Substantia nigra (tissue), 51 donors: ENCODE measurements at places on chromosomes 7 and 10.

- DNase-seq: no peak
These were observed 46.0 kb upstream of the TCF7L2 start for GRCh38 chr10:112904000-112904399.

DNA sequence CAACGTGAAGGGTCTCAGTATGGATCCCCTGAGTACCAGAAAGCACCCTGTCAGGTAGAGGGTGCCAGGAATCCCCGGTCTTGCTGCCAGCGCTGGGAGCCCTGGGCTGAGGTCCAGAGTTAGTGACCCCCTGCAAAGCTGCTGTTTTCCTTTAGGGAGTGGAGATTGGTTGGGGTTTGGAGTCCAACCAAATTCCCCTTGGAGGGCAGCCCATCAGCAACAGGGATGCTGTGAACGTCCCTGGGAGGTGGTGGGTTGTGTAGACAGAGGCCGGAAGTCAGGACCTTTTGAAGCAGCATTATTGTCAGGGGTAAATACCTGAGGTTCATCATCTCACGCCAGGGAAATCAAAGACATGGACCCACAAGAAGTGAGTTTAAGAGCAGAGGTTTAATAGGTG lies 104.2 kb downstream of the COL26A1 start:
- no peak for DNase-seq

- no peak for DNase-seq
These were observed 4.9 kb upstream of the TCAF1 start for GRCh38 chr7:143906895-143907294.

DNA sequence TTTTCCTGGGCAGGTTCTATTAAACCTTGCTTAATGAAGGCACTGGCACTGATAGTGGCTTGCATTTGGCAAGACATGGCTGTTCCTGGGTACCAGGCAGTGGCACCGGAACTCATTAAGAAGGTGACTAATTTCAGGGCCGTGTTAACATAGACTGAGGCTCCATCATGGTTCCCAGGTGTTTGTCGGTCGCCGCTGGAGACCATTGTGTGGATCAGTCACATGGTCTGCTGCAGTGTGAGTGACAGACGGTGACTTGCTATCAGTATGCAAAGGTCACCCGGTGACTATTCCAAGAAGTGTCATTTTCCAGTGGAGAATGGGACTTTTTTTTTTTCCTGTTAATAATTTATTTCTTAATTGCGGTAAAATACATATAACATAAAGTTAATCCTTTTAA lies 106.3 kb downstream of the INSYN2A start:
- no peak for DNase-seq

DNA sequence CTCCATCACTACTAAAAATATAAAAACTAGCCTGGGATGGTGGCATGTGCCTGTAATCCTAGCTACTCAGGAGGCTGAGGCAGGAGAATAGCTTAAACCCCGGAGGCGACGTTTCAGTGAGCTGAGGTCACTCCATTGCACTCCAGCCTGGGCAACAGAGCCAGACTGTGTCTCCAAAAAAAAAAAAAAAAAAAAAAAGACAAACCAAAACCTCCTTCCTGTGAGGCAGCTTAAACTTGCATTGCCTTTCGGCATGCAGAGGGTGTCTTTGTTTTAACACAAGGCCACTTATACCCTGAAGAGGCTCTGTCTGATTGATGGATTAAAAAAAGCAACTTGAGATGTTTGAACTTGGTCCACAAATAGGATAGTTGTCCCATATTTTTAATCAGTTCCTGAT lies 128.4 kb upstream of the RSU1 start:
- DNase-seq: no peak

DNA sequence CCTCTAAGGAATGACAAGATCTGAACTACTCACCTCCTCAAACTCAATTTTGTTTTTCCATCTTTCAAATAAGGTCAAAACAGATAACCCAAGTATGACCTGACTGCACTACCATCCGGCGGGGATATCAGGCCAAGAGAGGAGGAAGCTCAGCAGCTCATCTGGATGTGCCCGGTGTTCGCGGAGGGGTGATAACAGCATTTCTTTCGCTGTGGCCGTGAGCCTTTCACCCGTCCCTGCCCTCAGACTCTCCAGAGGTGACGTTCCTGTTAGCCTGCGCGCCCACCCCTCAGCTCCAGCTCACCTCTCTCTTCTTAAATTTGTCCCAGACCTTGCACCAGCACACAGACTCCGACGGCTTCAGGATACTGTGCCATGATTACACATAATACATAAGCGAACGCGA lies 526 bp downstream of the ZNF248 start:
- no peak for DNase-seq

DNA sequence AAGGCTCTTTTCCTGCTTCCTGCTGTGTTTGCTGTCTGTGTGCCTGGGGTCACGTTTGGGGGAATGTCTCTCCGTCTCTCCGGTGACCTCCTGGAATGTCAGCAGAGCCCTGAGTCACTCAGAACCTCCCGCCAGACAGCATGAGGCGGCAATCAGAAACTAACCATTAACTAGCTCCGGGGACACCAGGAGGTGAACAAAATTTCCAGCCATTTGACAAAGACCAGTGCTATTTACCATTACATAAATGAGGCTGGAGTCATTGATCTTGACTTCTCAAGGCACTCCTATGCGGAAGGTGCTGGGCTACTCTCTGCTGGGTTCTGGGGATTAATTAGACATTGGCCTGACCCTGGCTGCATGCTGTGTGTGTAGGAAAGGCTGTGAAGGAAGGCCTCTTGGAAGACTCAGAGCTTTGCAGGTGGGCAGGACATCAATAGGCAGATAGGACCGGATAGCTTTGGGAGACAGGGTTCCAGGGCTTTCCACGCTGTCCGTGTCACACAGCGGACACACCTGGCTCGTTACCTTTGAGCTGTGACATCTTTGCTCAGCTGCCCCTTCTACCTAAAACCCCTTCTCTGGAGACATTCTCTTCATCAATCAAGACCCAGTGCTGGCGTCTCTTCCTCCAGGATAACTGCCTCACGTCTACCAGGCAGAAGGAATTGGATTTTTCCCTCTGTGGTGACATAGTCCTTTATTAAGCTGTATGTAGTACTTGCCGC lies 77.0 kb downstream of the PFKFB3 start:
- no peak for DNase-seq

GRCh38 chr10:48705401-48705938 lies 20.8 kb downstream of the WDFY4 start:
- no peak for DNase-seq

GRCh38 chr7:100824499-100825214 lies 2.7 kb downstream of the EPHB4 start:
- DNase-seq: no peak

DNA sequence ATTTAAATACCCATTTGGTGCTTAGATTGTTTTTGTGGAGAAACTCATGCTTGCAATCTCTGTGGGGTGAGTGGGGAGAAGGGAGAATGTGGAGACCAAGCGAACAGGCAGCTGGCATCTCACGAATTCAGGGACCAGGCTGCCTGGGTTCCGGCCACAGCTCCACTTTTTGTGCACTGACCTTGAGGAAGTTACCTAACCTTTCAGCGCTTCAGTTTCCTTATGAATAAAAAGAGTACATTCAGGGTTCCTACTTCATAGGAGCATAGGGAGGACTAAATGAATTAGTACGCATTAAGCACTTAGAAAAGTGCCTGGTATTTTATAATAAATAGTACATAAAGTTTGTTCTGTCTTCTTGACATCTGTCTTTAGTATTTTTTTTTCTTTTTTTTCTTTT lies 72.5 kb downstream of the PRTFDC1 start:
- no peak for DNase-seq

GRCh38 chr7:134593530-134594392 lies 44.9 kb downstream of the AKR1B15 start:
- DNase-seq: peak; percentile 54
